Cardiac fibroblast (primary cell): ENCODE measurements at places on chromosomes 16 and 17.

- peak; percentile 58 for DNase-seq
These were observed 12.0 kb upstream of the CRK start for GRCh38 chr17:1467898-1468492.

- DNase-seq: no peak
These were observed 111.1 kb downstream of the VAT1L start for GRCh38 chr16:77899416-77899815.

- peak; percentile 35 for DNase-seq
These were observed 313.7 kb downstream of the SEC14L1 start for GRCh38 chr17:77454242-77455095.

DNA sequence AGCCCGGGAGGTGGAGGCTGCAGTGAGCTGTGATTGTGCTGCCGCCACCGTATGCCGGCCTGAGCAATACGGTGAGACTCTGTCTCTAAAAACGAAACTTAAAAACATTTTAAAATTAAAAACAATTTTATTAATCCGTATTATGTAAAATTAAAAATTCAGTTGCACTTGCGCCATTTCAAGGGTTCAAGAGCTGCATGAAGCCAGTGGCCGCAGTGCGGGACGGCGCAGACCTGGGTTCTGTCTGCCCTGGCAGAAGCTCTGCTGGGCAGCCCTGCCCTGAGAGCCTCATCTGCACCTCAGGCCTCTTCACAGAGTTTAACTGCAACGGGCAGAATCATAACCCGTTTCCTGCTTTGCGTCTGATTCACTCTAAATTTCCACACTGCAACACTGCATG is 31.7 kb downstream of the TBC1D16 start:
- DNase-seq: no peak

DNA sequence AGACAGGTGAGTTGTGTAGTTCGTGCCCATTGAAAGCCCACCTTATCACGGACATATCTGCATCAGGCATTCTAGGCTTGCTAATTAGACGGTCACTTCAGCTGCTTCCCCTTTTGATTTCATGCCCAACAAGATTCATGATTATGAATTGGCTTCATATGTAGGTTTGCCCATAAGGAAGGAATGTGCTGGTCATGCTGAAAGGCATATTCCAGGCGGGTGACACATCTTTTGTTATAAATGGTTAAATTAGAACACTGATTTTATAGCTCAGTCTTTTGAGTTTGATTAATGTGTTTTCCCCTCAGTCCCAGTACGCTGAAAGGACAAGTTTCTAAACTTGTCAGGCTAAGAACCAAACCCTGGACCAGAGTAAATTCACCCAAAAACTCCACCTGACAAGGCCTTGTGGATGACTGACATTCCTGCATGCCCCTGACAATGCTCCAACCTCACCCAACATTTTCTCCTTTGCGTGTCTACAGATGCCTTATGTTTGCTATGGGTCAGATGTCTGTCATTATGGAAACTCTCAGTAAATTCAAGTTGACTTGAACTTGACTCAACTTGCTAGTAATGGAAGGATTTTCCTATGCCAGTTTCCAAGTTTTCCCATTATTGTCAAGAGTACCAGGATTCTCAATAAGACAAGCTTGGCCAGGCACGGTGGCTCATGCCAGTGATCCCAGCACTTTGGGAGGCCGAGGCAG is 421.9 kb downstream of the PMP22 start:
- no peak for DNase-seq

- DNase-seq: no peak
These were observed 16.6 kb downstream of the COG1 start for GRCh38 chr17:73209436-73209835.

GRCh38 chr17:74968361-74968780 is 4.2 kb downstream of the HID1 start:
- DNase-seq: no peak

DNA sequence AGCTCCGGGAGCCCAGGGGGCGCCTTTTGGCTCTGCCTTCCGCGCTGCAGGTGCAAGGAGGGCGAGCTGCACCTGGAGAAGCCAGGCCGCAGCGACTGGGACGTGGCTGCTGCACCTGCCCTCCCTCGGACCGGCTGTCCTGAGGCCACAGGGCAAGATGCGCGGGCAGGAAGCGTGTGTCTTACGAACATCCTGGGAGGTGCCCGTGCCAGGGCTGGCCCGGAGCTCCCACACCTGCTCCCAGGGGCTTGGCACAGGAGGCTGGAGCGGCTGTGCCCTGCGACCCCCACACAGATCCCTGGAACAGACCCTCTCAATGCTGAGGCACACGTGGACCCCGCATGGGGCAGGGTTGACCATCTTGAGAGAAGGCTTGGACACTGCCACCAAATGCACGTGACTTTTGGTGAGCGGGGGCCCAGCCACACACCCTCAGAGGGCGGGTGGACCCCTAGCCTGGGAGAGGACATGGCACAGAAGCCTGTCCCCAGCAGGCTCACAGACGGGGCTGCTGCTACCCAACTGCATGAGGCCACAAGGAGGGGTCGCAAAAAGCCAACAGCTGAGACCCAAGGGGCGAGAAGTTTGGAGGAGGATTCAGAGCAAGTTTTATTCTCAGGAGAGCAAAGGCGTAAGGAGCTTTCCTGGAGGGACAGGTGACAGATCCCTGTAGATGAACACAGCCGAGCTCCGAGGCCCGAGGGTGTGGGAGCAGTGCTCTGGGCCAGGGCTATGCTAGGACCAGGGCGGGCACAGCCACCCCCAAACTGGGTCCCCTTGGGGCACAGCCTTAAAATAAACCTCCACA is 11.4 kb downstream of the NDUFAF8 start:
- DNase-seq: no peak

DNA sequence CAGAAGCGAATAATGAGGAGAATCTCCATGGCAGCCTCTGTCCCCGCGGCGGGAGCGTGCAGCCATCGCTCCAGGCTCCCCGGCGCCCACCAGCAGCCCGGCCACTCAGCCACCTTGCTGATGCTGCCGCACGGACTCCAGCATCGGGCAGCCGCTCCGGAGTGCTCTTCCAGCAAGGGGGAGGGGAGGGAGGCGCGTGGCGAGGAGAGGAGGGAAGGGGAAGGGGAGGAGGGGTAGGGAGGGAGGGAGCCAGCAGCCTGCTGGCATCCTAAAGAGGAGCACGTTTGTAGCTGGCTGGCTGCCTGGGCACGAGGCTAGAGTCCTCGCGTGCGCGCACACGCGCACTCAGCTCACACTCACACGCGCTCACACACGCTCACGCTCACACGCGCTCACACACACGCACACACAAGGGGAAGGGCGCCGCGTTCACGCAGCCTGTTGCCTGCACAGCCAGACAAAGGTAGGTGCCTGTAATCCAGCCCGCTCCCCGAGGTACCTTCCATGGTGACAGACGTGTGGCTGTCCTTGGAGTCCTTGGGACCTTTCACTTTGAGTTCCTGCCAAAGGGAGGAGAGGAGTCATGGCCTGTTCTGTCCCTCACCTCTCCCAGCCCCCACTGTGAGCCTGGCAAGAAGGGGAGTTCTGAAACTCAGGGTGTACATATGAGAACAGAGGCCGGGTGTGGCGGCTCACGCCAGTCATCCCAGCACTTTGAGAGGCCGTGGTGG is 82.1 kb downstream of the TIMM22 start:
- DNase-seq: no peak

GRCh38 chr17:1109606-1110540 is 69.9 kb downstream of the ABR start:
- no peak for DNase-seq

DNA sequence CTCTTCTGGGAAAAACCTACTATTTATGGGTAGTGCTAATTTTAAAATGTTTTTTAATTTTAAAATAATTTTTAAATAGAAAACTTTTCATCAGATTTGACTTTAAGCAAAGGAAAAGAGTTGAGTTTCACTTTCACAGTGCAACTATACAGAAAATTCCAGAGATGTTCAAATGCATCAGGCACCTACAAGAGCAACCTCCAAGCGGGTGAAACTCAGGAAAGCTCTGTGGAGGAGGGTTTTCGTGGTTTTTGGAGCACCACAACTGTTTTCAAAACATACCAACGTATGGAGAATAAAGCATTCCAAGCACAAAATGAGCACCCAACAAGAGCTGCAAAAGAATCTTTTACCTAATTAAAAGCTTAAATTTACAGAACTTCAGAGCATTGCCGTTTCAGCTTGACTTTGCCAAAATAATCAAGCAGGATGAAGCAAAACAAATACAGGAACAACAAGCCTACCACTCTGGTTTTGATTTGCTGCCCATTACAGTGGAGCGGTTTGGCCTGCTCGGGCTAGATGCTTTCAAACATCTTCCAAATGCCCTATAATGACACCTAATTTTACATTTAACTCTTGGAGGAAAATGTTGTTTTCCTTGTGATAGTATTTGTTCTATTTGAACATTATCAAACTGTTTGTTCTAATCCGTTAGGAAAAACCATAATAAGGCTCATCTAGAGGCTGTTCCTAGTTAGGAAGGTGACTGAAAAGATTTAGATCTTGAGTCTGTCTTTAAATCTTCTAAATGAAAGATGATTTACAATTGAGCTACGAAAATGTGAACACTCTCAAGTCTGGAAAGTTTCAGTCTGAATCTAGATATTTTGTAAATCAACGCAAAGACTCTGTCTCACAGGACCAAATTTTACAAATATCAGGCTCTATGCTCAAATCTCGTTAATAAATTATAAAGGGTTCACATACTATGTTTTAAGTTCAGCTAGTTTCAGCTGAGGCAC is 34.5 kb downstream of the NACA2 start:
- DNase-seq: no peak

DNA sequence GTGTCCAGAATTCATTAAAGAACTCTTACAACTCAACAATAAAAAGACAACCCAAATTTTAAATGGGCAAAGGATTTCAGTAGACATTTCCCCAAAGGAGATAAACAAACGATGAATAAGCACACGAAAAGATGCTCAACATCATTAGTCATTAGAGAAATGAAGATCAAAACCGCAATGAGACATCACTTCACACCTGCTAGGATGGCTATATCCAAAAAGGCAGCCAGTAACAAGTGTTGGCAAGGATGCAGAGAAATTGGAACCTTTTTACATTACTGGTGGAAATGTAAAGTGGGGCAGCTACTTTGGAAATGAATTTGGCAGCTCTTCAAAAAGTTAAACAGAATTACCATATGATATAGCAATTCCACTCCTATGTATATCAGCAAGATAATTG is 42.0 kb downstream of the PITPNM3 start:
- no peak for DNase-seq

DNA sequence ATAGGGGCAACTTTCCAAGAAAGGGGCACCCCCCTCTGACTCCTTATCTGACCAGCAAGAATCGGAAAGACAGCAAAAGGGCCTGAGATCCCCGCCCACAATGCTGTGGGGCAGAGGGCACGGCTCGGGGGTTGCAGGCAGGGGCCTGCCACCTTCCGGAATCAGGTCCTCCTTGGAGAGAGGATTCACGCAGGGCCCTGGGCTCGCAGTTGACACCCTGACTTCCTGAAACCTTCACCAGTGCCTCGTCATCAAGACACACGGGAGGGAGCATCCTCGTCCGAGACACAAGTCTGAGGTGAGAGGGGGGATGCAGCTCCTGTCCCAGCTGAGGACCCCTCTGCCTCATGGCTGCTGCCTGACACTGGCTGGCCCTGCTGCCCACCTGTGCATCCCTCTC is 81.2 kb downstream of the LMF1 start:
- DNase-seq: no peak

DNA sequence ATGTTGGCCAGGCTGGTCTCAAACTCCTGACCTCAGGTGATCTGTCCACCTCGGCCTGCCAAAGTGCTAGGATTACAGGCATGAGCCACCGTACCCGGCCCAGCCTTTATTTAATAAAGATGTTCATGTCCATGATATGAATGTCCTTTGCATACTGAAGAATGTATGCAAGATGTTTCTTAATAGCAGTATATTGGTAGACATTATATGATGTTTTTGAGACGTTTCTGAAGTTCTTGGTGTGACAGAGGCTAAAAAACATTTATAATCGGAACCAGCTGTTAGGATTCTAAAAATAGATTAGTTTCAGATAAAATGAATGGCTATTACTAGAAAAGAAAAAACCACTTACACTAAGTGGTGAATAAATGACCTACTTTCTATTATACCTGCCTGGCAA is 11.8 kb downstream of the PDZD9 start:
- DNase-seq: peak; percentile 13

DNA sequence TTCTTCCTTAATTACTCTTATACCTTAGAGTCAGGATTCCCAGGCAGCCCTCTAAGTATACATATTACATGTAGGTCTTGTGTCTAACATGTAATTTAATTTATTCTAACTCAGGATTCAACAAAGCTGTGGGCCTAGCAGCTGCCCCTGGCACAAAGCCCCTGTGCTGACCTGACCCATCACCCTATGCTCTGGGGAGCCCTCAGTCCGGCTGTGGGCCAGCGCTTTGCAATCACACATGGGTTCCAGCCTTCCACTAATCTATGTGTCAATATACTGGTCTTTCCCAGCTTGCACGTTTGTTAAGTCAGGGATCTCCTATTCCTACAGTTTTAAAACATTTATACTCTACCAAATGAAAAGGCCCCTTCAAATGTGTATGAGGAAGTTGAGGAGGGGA is 62.7 kb upstream of the SREBF1 start:
- DNase-seq: no peak

DNA sequence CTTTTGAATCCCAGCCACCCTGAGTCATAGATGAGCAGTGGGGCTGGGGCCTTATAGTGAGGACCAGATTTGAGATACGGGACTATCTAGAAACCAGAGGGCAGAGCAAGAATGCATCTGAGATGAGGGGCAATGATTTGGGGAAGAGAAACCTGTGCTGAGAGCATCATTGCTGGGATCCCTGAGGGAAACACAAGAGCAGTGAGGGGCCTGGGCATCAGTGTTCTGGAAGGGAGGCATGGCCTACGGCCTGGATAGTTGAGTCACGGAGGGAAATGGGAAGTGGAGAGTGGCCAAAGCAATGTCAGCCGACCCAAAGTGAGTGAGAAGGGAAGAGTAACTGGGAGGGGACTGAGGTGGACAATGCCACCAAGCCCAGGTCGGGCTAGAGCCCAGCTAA is 5.2 kb downstream of the CAMTA2 start:
- no peak for DNase-seq

DNA sequence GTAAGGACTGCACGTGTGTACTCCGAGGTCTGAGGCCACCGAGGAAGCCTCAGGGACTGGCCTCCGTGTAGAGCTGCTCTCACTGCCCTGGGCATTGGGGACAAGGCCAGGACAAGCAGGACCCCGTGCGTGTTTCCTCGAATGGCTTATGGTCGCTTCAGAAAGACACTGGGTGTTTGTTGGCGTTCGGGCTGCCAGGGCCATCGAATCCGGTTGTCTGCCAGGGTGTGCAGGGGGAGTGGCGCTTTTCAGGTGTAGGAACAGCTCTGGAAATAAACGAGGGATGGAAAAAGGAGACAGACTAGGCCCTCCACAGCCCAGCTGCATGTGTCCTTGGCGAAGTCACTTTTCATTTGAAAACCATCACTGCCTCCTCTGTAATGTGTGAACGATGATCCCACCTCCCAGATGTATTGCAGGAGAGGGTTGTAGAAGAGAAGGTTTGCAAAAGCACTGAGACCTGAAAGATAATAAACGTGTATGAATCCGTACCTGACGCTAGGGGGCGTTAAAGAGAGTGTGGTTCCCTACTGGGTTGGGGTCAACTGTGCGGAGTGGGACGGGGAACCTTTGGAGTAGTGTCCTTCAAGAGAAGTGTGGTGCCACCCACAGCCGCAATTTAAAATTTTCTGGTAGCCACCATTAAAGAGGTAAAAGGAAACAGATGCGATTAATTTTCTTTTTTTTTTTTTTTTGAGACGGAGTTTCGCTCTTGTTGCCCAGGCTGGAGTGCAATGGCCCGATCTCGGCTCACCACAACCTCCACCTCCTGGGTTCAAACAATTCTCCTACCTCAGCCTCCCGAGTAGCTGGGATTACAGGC is 2.1 kb upstream of the ZSCAN10 start:
- peak; percentile 33 for DNase-seq

- no peak for DNase-seq
These were observed 11.5 kb downstream of the PRPF8 start for GRCh38 chr17:1673041-1673785.

- DNase-seq: no peak
These were observed 76.9 kb downstream of the NF1 start for GRCh38 chr17:31171701-31172100.
